ENCODE measurements at places on chromosomes 4 and X.

GRCh38 chrX:132622130-132622529, 133.3 kb upstream of the MBNL3 start:
- no peak for DNase-seq

- no peak for DNase-seq
These were observed 12.5 kb upstream of the HS3ST1 start for GRCh38 chr4:11441194-11441556.

DNA sequence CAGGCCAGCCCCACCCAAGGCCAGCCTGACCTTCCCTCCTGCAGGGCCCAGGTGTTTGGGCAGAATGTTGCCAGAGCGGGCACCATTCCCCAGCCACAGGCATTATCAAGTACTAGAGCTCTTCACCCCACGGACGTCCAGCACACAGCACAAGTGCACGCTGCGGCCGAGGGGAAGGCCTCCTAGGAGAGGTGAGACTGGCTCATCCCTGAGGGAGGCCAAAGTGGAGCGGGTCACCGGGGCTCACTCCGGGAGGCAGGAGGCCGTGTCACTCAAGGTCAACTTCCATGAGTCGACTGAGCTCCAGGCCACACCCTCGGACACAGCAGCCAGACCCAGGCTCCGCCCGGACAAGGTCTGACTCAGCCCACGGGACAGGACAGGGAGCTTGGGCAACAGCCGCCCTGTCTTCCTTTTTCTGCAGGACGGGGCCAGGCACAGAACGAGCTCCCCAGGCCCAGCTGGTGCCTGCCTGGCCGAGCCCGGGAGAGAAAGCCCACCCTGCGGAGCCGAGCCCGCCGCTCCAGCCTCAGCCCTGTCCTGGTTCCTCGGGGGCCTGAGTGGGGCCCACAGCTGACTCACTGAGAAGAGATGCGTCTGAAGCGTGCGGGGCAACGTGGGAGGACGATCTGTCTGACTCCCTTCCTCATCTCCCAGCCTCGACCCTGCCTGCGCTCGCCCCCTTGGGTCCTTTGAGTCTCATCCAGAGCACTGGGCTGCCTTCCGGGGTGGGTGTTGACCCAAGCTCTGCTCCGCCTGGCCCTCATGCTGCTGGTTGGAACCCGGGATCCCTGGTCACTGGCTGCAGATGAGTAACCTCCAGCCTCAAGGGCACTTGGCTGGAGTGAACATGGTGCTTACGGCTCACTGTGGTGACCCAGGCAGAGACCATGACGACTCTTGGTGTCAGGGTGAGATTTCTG, 1.6 kb downstream of the SLC49A3 start:
- DNase-seq, result no peak

GRCh38 chr4:96649536-96649935, 809.6 kb downstream of the PDHA2 start:
- DNase-seq, result no peak

GRCh38 chrX:130829526-130830515, 73.2 kb downstream of the ENOX2 start:
- no peak for DNase-seq

DNA sequence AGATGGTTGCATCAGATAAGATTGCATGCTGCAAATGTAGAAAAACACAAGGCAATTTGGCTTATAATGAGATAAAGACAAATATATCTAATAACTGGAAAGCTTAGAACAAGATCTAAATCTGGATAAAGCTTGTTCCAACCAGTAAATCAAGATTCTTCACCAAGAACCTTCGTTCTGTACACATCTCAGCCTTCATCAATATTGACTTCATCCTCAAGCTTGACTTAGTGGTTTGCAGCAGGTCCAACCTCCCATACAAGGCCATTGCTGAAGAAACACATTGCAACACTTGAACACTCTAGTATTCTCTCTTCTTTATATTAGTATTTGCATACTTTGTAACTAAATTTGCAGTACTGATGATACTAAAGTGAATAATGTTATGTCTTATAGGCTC, 407.6 kb downstream of the TLL1 start:
- DNase-seq, result no peak

GRCh38 chr4:182700362-182701160, 216.6 kb downstream of the DCTD start:
- no peak for DNase-seq

GRCh38 chr4:18057821-18058533, 36.4 kb upstream of the LCORL start:
- DNase-seq, result no peak

DNA sequence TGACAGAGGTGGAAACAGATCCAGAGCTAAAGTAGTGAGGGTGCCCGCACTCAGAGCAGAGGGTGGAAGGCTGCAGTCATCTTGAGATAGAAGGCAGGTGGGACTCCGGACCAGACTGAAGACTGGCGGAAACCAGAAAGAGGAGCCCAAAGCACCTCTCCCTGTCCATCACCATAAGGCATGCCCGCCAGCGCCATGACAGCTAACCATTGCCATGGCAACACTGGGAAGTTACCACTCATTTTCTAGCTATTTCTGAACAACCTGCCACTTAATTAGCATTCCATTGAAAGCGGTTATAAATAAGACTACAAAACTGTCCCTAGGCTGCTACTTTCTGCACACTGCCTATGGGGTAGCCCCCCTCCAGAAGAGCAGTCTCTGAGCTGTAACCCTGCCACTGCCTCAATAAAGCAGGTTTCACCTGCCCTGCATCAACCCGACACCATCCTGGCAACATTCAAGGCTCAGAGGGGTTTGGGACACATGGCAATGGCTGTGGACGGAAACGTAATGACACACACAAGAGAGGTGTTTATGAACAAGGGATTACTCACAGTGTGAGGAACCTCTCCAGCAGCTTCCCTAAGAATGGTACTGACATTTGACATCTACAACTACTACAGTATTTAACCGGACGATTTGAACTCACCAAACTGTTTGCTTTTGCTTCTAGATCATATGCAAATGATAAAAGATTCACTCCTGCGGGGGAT, 27.8 kb upstream of the FGFBP2 start:
- DNase-seq, result no peak

DNA sequence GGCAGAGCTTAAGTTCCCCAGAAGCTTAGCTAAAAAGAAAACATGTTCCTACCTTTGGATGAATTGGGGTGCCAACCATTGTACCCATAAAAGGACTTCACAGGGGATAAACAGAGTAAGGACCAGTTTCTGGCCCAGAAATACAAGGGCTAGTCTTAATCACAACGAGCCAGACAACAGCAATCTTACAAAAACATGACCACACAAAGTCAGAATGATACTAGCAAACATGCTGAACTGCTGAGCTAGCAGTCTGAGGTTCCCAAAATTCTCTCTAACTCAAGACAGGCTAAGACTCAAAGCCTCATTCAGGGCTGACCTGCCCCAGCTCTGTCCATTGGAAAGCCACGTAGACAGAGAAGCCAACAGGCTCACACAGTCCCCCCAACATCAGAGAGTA, 40.3 kb downstream of the ATP11C start:
- no peak for DNase-seq

DNA sequence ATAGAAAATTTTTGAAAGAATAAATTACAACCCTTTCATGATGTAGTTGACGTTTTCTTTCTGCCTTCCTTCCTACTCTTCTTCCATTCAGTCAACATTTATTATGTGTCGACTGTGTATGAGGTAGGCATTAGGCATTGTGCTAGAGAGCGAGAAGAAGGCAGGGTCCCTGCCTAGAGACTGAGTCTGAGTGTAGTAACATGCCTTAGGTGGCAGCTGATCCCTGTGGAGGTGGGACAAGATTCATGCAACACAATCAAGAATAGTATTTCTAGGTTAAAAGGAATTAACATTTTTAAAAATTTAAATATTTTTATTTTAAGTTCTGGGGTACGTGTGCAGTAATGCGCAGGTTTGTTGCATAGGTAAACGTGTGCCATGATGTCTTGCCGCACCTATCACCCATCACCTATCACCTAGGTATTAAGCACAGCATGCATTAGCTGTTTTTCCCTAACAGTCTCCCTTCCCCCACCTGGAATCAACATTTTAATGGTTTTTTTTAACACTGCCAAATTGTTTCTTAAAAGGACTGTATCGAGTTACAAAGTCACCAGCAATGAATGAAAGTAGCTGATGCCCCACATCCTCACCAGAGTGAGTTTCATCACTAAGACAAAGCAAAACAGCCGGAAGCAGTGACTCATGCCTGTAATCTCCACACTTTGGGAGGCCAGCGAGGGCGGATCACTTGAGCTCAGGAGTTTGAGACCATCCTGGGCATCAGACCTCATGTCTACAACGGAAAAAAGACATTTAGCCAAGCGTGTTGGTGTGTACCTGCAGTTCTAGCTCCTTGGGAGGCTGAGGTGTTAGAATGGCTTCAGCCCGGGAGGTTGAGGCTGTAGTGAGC, 84.0 kb downstream of the WWC2 start:
- no peak for DNase-seq

DNA sequence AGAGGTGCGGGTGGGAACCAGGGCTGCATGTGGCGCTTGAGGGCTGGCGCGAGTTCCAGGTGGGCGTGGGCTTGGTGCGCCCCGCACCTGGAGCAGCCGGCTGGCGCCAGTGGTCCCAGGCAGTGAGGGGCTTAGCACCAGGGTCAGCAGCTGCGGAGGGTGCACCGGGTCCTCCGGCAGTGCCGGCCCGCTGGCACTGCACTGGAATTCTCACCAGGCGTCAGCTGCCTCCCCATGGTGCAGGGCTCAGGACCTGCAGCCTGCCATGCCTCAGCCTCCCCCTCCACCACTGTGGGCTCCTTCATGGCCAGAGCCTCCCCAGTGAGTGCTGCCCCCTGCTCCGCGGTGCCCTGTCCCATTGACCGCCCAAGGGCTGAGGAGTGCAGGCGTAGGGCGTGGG, 174.0 kb downstream of the ADAM29 start:
- DNase-seq, result no peak

DNA sequence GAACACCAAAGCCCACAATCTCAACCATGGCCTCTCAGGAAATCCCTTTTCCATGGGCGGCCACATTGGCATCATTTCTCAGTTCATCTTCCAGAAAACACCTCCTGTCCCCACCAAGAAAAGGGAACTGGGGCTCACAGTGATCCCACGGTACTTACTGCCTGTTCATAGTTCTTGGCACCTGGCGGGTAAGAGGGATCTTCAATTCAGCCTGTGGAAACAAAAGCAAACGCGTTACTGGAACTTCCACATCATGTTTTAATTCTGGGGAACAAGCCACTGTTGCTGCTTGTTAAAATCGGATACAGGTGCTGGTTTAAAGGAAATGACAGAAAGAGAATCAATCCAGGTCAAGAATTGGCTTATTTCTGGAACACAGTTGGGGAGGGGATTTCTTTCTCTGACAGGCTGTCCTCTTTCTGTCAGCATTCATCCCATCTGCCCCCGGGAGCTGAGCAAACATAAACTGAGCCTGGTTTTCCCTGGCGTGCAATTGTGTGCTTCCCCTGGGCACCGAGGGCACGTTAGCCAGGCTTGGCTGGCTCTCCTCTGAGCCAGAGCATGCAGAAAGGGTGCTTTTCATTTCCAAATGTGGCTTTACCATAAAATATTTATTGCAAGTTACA, 16.8 kb downstream of the CLNK start:
- no peak for DNase-seq

GRCh38 chr4:136392576-136392975, 1139.7 kb downstream of the PCDH18 start:
- DNase-seq, result no peak

GRCh38 chr4:133137571-133137970, 11.5 kb upstream of the PCDH10 start:
- no peak for DNase-seq

- DNase-seq, result no peak
These were observed 64.5 kb upstream of the ANKRD50 start for GRCh38 chr4:124777007-124777406.

DNA sequence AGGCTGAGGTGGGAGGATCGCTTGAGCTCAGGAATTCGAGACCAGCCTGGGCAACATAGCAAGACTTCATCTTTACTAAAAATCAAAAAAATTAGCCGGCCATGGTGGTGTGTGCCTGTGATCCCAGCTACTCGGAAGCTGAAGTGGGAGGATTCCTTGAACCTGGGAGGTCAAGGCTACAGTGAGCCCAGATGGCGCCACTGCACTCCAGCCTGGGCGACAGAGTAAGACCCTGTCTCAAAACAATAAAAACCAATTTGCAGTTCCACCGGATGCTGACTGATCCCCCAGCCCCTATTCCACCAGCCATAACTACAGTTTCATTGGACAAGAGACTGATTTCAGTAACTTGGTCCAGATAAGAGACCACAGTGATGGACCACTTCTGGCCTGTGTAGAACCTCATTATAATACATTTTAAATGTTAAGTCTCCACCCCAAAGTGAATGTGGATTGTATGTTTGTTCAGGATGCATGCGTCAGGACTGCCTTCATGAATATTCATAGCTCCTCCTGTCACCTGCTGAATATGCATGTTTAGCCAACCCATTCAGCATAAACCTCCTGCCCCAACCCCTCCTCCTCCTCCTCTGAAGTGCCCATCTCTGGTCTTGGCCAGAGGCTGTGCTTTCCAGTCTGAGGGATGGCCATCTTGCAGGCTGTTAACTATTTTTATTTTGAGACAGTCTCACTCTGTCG, 2.3 kb upstream of the SLBP start:
- DNase-seq, result no peak

DNA sequence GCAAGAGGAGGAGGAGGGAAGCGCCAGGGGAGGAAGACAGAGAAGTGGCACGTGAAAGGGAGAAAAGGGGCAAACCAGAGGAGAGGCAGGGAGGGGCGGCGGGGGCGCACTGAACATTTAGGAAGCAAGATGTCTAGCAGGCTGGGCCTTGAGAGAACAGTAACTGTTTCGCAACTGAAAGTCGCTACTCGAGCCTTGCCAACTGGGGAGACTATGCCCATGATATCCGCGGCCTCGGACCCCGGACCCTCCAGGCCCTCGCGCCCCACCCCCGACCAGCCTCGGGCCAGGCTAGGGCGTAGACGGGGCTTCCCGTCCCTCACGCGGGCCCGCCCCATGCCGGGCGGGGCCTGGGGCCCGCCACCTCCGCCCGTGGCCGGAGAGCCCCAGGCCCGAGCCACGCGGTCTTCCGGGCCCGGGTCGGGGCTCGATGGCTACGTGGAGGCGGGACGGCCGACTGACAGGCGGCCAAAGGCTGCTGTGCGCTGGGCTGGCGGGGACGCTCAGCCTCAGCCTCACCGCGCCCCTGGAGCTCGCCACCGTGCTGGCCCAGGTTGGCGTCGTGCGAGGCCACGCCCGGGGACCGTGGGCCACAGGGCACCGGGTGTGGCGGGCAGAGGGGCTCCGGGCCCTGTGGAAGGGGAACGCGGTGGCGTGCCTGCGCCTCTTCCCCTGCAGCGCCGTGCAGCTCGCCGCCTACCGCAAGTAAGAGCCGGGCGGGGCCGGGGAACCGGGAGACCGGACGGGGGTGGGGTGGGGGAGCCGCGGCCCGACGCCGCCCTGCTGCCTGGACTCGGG, at the start of gene SLC25A43:
TSS of gene SLC25A43 (plus strand) at position 363 of the 798 bp plus-strand sequence. CDS start at position 431, 68 bp downstream.
- DNase-seq, result no peak

- DNase-seq, result no peak
These were observed 1.8 kb downstream of the SEPTIN6 start for GRCh38 chrX:119690921-119691716.
